ENCODE measurements at places on chromosomes 2 and 18.

GRCh38 chr2:62145478-62146100, 50.3 kb upstream of the B3GNT2 start:
- no peak for DNase-seq

GRCh38 chr18:63112706-63113105, 206.9 kb downstream of the BCL2 start:
- DNase-seq, result no peak

DNA sequence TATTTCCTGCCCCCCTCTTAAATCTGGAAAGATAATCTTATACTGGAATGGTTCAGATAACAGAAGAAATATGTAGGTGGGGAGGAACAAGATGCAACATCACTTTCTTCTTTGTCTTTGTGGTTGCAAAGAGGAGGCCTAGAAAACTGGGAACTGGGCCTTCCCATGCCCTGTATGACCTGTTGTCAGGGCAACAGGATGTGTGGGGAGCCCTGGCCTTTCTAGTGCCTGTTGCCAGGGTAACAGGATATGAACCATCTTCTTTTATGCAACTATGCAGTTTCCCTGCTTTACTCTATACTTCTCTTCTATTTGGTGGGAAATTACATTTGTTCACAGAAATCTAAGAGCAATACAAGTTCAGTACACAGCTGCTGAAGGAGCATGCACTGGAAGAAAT, 79.8 kb upstream of the PDE1A start:
- no peak for DNase-seq

DNA sequence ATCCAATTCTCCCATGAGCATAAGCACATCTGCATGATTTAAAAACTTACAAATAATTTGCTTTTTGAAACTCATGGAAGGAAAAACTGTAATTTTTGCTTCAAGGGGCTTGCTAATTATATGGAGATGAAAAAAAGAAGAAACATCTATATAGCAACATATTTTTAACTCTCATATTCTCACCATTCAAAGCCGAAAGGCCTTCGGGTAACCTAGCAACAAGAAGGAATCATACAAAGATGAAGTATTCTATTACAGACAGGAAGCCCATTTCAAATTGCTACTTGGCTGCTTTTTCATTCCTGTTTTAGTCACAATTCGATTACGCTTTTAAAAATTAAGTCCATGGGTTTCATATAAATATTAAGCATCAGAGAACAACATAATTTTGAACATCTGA, 39.2 kb upstream of the RNU4ATAC start:
- no peak for DNase-seq

GRCh38 chr2:1738646-1739302, 5.5 kb downstream of the PXDN start:
- no peak for DNase-seq

DNA sequence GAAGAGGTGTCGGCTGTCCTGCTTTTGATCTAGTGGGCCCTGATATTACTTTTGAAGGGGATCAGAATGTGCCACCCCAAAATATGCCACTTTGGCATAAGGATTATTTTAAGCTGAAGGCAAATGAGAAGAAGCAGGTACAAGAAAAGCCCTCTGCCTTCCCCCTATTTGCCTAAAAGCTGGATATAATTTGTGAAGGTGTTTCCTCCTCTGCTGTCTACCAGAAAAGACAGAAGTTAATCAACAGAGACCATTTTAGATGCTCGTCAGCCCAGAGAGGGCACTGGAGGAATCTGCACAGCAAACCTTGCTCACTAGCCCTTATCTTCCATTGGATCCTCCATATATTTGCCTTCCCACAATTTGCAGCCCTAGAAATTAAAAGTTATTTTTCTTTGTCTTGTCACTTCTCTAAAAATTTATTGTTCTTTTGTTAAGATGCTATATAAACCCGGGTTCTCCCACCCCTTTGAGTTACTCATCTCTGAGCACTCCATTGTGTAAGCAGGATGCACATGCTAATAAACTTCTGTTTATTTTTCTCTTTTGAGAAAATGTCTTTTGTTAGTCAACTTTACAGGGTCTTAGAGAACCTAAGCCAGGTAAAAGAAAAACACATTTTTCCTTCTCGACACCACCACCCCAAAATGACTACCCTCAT, 163.2 kb upstream of the SLC1A4 start:
- no peak for DNase-seq

Data from activated CD4-positive, alpha-beta T cell treated with anti-CD3 and anti-CD28 coated beads, Interleukin-2, amount 50 U/mL, for 16 hours (primary cell).